ENCODE measurements at places on chromosomes 12 and 14.

DNA sequence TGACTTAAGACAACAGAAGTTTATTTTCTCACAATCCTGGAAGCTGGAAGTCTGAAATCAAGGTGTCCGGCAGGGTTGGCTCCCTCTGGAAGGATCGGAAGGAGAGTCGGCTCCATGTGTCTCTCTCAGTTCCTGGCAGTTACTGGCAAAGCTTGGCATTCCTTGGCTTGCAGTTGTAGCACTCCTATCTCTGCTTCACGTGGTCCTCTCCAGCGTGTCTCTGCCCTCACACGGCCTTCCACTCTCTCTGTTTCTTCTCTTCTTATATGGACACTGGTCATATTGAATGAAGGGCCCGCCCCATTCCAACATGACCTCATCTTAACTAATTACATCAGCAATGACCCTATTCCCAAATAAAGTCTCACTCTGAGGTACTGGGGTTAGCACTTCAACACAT is 60.1 kb upstream of the TUNAR start:
- DNase-seq: no peak

- no peak for DNase-seq
Observed at GRCh38 chr12:68069275-68069674, 80.0 kb downstream of the IFNG-AS1 start.

DNA sequence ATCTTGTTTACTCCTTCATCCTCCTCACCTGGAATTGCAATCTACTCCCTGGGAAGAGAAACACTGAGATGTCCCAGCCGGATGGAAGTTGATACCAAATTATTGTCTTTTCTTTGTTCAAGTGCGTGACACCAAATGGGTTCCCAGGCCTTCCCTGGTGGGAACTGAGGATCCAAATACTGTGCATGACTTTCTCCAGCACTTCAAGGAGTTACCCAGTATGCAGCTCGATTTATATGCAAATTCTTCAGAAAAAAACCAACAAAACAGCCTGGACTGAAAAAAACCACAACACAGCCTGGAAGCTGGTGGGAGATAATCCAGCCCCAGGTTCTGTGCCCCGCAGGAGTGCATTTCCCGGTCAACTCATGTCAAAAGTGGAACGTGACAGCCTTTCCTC is 310.6 kb downstream of the GLT1D1 start:
- DNase-seq: no peak

GRCh38 chr14:103762541-103762940 is 46.9 kb downstream of the ZFYVE21 start:
- DNase-seq: no peak

DNA sequence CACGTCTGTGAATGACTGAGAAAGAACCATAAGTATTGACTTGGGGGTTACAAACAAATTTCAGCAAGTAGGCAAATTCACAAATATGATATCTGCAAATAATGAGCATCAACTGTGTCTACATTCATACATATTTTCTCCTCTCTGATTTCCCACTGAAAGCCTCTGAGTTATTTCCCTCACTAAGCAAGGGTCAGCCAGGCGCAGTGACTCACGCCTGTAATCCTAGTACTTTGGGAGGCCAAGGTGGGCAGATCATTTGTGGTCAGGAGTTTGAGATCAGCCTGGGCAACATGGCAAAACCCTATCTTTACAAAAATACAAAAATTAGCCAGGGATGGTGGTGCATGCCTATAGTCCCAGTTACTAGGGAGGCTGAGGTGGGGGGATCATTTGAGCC is 80.8 kb downstream of the SLC25A21 start:
- no peak for DNase-seq

DNA sequence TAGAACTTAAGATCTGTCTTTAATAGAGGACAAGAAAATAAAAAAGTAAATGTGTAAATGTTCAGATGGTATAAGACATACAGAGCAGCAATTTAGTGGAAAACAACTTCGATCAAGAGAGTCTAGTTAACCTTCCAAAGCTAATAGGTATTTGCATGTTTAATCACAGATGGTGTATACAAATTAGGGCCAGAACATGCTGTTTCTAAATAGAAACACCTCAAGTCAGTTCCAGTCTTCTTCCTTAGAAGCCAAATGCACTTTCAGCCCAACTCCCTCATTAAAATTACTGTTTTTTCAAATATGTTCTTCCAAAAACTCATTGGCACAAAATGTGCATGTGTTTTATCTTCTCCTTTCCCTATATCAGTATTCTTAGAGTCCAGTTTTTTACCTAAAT is 604.4 kb downstream of the SLC6A15 start:
- DNase-seq: no peak

- no peak for DNase-seq
Observed at GRCh38 chr12:71223139-71223538, 65.3 kb upstream of the TSPAN8 start.

GRCh38 chr12:47504775-47505446 is 200.9 kb downstream of the RPAP3 start:
- peak; percentile 30 for DNase-seq

- no peak for DNase-seq
Observed at GRCh38 chr12:6047249-6048237, 76.9 kb downstream of the VWF start.

GRCh38 chr12:459430-460258 is at the start of gene B4GALNT3:
Gene B4GALNT3 (plus strand): TSS chr12:459939. CDS start chr12:460377, 438 bp downstream.
- DNase-seq: no peak

DNA sequence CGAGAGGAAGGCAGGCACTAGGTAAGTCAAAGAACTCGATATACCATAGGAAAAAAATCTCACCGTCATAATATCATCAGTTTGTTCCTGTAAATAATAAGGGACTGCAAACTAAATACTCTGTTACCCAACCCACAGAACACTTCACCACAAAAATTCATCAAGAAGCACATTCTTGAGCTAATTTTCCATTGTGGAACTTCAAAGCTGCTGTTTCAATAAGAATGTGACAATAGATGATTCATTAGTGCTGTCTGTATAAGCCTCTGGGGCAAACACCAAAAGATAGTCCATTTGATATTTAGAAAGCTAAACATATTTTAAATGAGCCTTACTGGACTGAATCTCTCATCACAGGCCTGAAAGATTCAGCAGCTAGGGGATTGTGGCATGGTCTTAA is 219.4 kb downstream of the KSR2 start:
- DNase-seq: no peak

DNA sequence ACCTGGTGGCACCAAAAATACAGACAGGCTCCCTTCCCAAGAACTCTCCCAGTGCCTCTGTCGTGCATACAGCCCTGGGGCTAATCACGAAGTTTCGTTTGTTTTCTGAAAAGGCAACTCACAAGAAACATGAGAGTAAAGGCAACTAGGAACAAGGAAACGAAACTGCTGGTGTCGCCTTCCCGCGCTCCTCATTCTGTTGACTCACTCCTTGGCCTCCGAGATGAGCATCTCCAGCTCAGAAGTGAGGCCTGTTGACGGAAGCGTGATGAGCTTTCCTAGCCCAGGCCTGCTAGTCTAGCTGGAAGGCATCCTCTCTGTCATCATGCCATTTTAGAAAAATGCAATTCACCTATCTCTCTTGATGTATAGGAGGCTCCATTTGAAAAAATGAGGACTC is 50.5 kb downstream of the TTC9 start:
- no peak for DNase-seq

DNA sequence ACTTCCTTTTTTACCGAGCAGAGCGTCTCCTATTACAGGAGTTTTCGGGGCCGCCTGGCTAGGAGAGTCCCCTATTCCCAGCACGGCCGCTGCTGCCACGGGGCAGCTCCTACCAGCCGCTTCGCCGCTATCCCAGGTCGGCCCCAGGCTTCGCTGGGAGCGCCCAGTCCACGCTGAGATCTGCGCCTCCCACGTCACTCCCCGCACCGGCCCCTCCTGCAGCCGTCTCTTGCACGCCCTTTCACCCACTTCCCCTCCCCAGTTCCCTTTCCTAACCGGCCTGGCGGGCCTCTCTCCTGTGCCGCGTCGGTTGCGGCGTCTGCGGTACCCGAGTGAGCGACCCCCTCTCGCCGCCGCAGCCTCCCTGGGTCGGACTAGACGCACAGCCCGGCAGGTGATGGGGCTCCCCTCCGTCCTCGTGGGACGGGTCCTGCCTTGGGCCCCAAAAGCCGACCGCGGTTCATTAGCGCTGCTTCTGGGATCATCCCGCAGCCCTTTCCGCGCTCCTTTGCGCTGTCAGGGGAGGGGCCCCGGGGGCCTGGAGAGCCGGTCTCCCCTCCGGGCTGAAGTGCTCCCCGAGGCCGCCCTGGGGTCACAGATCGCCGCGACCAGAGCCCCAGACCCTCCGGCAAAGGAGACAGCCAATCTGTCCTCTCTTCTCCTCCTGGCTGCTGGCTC is 1318.4 kb downstream of the TMEM121 start:
- no peak for DNase-seq

DNA sequence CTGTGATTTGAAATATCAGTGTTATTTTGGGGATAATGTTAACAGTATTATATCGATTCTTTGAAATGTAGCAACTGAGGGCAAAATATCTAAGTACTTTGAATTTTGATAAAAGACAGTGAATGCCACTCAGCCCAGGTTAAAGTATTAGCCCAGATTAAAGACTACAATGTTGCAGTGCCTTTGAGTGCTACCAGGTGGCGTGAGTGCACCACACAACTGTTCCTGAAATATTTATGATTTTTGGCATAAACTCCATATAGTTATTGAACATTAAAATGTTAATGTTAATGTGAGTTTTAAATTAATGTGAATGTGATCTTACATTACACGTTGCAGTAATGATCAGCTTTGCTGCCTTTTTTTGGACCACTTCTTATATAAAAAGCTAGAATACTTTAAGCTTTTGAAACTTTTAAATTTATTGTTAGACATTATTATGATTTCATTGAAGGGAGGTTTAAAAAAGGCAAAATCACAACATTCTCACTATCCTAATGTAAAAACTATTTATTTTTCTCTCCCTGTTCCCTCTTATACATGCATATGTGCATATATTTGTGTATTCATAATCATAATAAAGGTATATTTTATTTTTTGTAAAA is 22.5 kb downstream of the MRPS35 start:
- DNase-seq: peak; percentile 6

GRCh38 chr14:77140359-77141213 is 1.0 kb downstream of the ZDHHC22 start:
- no peak for DNase-seq

DNA sequence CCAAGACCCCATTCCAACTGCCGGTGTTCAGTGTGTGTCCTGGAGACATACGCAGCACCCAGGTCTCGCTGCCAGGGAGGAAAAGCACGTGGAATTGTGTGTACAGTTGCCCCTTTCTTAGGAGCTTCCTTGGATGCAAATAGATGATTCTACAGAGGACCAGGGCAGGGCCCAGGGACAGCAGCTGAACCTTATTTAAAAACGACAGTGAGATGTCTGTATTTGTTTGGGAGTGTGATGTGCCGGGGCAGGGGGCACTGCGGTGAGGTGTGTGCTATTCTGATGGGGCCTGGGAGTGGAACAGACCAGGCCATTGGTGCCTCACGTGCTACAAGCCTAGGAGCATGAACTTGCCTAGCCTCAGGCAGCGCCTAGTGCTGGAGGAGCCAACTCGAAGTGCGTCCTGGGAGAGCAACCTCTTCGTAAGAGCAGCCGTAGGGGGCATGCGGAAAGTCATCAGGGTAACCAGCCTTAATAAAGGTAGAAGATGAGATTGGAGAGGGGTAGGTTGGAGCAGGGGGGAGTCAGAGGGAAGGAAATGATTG is 98.3 kb upstream of the ESRRB start:
- DNase-seq: no peak

- DNase-seq: peak; percentile 91
Observed at GRCh38 chr14:91996948-91997371, 42.9 kb downstream of the TRIP11 start.

DNA sequence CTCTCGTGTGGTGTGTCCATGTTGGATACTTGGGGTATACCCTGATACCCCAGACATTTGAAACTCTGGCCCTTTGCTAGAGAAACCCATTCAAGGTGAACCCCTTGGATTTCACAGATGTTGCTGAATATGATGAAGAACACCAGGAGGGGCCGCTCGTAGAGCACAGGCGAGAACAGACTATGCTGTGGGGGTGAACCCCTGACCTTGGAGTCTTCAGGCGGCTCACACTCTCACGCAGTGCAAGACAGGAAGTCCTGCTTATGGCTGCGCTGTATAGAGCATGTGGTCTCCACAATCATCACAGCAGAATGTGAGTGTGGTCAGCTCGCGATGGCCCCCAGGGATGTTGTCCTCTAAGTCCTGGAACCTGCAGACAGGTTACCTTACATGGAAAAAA is 60.4 kb downstream of the SLC15A4 start:
- DNase-seq: no peak

DNA sequence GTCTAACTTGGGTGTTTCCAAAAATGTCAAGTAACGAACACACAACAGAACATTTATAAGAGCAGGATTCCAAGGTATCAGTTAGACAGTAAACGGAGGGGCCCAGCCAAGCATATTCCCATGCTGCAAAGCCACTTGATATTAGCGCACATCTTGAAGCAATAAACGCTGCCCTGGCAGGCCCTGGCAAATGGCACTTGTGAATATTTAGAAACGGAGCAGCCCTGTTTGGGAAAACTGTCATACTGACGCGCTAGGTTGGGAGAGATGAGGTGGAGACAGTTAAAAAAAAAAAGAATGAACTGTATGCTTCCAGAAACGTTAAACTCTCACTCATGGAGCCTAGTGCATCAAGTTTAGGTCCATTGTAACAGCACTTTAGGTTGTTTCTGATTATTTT is 9.3 kb downstream of the DGLUCY start:
- DNase-seq: no peak

GRCh38 chr14:100686858-100687257 is 39.8 kb upstream of the DLK1 start:
- DNase-seq: no peak

DNA sequence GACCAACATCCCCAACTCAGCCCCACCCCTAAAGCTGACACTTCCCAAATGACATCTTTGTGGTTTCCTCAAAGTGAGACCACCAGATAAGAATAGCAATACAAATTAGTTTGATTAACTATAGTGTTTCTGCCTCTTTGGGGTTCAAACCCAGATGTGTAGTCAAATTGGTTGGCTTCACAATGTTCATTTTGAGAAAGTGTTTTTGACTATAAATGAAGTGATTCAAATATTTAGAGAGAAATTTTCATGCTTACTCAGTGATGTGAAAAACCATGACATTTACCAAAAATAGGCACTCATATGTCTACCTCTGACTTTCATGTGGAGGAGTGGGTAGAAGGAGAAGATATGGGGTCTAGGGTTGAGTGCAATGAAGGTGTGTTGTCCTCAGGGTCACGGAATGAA is 218.4 kb downstream of the BCAT1 start:
- no peak for DNase-seq

GRCh38 chr12:3274664-3275063 is 197.5 kb downstream of the TSPAN9 start:
- DNase-seq: no peak

Measured in fibroblast of skin of left quadriceps (primary cell).